ENCODE measurements at places on chromosomes 6 and 20.

- DNase-seq, result no peak
Measured at GRCh38 chr6:34172961-34173775, 27.3 kb upstream of the GRM4 start.

- DNase-seq, result no peak
Measured at GRCh38 chr20:61925555-61926252, 140.0 kb downstream of the TAF4 start.

DNA sequence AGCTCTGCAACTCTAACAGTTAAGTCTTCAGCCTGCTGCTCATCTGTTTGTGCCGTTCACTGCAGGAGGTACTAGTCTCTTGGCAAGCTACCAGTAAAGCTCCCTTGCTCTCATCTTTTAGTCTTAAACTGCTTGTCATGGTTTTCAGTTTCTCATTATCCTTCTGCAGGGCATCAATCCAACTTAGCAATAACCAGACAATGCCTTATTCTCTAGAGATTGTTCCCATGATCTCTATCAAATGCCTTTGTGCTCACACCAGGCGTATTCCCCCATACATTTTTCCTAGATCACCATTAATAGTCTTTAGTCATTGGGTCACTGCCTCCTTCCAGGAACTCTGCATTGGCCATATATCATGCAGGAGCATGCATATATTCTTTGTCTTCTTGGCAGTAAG is 171.3 kb downstream of the GRM1 start:
- no peak for DNase-seq

DNA sequence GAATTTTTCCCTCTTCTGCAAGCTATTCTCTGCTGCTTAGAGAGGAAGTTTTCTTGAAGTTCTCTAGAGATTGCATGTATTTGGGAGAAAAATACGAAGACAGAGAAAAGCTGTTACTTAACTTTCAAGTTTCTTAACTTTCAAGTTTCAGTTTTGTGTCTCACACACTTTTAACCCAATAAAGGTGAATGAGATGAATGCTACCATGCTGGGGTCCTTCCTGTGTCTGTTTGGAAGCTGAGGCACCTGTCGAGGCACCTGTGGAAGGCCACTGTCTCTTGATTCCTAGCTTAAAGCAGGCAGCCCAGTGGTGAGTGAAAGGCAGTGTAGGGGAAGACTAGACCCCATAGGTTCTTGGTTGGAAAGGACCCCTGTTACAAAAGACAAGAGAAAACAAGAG is 372.8 kb upstream of the JARID2 start:
- DNase-seq, result no peak

GRCh38 chr6:135640449-135641111 is 143.0 kb upstream of the AHI1 start:
- DNase-seq, result no peak
